Right renal cortex interstitium (tissue), 3 donors: ENCODE measurements at places on chromosomes 1 and 21.

GRCh38 chr21:42263591-42264131, 44.7 kb downstream of the ABCG1 start:
- DNase-seq: no peak

- no peak for DNase-seq
These were observed 95.5 kb downstream of the MIS18A start for GRCh38 chr21:32183396-32183795.

- no peak for DNase-seq
These were observed 92.6 kb upstream of the BEND5 start for GRCh38 chr1:48869116-48869893.

DNA sequence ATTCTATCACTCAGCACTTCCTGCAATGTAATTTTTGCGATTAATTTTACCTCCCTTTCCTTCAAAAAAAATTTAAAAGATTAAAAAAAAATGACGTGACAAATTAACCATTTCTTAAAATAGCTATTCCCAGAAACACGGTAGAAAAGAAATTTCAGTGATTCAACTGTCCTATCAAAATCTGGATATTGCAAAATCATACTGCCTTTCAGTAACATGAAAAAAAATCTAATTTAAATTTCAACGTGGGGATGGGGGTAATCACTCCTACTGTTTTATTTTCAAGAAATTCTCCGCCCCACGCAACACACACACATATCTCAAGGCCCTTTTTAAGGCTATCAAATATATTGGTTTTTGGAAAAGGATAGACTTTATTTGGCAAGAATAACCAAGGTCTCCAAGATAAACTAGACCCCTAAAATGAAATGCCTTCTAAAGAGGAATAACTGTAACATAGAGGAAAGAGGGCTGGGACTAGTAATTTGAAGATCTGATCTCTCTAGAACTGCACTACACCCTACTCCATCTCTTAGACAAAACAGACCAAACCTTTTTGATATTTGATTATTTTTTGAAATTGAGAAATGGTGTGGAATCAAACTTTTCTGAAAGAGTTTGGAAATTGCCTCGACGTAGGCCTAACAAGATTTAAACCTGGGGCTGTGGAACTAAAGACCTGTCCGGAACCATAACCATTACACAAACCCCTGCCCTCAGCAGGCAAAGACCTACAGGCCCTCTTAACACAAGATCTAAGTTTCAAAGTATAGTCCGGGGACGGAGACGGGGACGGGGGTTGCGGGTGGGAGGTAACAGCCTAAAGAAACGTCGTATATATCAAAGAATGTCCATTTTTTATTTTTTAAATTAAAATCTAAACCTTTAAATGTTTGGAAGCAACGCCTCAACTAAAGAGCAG, 941 bp downstream of the ARNT start:
- DNase-seq: no peak

- DNase-seq: no peak
These were observed 217.8 kb downstream of the GRIK1 start for GRCh38 chr21:29721964-29722363.

DNA sequence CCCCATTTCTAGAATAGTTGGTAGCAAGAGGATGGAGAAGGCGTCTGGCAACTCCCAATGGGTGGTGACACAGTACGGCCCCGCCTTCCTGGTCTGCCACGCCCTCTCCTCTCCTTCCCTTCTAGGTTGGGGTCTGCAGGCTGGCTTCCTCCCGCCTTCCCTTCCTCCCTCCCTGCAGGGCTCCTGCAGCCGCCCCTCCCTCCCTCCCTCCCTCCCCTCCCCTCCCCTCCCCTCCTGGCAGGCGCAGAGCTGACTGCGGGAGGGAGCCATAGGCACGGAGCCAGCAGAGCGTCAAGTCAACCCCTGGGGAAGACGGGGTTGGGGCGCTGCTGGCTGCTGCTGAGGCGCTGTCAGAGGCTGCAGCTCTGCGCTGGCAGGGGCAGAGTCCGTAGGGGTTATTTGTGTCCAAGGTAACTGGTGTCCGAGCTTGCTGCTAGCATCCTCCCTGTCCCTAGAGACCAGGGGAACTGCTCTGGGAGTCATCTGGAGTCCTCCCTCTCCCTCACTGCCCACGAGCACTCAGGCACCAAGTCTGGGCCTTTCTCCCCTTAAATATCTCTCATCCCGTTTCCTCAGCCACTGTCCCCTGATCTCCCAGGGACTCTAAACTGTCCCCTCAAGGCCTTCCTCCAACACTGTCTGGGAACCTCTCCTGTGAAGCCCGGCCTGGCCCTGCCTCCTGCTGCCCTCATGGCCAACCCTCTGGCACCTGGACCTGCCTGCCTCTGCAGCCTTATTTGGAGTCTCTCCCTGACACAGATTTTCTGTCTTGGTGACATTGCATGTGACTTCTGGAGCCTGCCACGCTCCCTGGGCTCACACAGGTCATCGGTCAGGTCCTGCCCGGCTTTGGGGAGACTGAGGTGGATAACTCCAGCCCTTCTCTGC, 57.4 kb upstream of the ACOT11 start:
- no peak for DNase-seq

GRCh38 chr1:35288761-35289160, 20.3 kb downstream of the ZMYM4 start:
- no peak for DNase-seq

- no peak for DNase-seq
These were observed 75.8 kb downstream of the FHAD1 start for GRCh38 chr1:15322648-15323350.

DNA sequence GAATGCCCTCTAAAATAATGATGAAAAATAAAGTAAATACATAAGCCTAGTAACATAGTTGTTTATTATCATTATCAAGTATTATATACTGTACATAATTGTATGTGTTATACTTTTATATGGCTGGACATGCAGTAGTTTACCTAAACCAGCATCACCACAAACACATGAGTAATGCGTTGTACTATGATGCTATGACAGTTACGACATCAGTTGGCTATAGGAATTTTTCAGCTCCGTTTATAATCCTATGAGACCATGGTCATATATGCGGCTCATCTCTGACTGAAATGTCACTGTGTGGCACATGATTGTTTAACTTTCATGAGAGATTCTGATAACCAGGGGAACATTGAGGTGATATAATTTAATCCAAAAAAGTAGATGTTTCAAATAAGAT, 352.1 kb downstream of the ST6GALNAC3 start:
- DNase-seq: no peak

GRCh38 chr1:36285443-36286101, 20.6 kb upstream of the SH3D21 start:
- peak; percentile 69 for DNase-seq

DNA sequence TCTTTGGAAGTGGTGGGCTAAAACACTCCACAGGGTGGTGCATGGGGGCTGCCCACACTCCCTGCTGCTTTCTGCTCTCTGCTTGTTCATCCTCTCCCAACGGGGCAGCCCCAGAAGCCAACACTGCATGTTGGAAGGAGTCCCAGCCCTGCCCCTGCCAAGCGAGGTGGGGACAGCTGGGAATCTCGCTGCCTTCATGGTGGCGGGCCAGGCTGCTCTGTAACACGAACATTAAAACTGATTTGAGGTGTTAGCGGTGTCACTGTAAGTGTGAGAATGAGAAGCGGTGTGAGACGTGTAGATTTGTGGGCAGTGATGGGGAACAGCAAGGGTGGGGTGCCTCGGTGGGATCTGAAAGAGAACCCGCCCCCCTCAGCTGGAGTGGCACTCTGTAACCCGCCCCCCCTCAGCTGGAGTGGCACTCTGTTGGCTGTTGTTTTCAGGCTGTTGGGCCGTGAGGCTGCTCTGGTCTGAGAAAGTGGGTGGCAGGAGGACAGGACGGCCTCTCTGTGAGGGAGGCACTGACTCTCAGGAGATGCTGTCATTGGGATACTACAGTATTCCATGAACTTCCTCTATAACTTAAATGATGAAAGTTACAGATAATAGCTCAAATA, 80.9 kb downstream of the PCBP3 start:
- no peak for DNase-seq

- DNase-seq: peak; percentile 67
These were observed at the start of gene TRABD2B for GRCh38 chr1:47997289-47998200. TRABD2B (minus strand) TSS chr1:47997385.

DNA sequence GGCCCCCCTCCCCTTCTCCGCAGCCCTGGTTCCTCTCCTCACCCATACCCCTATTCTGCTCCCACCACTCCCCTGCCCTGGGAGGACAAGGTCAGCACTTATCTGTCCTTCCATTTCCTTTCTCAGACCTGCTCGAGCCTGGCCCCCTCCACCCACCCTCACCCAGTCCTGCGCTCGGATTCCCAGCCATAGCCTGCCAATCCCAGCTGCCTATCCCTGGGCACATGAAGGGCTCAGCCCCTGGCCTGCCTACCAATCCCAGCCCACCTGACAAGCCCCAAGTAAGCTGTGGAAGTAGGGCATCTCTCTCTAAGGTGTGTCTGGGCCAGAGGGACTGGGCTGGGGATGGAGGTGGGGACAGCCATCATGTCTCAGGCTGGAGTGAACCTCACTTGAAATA, 5.4 kb downstream of the BLACAT1 start:
- DNase-seq: no peak
